Stimulated activated CD8-positive, alpha-beta memory T cell treated with anti-CD3 and anti-CD28 coated beads, Interleukin-15, amount 100 ng/mL, for 4 hours (primary cell): ENCODE measurements at places on chromosomes 5 and 9.

GRCh38 chr9:89471390-89471789, 26.5 kb downstream of the SEMA4D start:
- DNase-seq, result no peak

DNA sequence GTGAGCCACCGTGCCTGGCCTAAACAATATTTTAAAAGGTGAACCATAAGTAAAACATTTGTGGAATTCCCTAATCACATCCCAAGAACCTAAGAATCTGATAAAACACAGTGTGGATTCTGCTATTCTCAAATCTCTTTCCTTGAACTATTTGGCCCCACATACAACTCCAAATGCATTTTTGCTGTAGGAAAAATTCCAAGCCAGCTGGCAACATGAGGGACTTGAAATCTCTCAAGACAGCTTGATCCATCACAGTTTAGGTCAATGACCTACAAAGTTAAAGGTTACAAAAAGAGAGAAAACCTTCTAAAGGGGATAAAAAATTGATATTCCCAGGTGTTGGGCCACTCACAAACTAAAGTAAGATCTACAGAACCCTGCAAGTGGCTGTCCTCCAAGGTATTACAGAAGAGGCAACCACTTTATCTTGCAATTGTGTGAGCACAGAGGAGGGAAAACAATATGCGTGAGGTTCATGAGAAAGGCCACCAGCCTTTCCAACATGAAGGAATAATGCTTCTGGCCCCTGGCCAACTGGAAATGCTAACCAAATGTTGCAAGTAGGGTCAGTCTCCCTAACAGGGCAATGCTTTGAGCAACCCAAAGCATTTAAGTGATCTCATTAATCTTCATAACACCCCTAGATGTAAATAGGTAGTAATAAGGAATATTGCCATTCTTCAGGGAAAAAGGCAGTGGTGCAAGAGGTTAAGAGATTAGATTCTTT, 221.4 kb downstream of the SEMA5A start:
- DNase-seq, result no peak

- DNase-seq, result no peak
Observed at GRCh38 chr5:91302958-91303357, 80.2 kb downstream of the ARRDC3 start.

DNA sequence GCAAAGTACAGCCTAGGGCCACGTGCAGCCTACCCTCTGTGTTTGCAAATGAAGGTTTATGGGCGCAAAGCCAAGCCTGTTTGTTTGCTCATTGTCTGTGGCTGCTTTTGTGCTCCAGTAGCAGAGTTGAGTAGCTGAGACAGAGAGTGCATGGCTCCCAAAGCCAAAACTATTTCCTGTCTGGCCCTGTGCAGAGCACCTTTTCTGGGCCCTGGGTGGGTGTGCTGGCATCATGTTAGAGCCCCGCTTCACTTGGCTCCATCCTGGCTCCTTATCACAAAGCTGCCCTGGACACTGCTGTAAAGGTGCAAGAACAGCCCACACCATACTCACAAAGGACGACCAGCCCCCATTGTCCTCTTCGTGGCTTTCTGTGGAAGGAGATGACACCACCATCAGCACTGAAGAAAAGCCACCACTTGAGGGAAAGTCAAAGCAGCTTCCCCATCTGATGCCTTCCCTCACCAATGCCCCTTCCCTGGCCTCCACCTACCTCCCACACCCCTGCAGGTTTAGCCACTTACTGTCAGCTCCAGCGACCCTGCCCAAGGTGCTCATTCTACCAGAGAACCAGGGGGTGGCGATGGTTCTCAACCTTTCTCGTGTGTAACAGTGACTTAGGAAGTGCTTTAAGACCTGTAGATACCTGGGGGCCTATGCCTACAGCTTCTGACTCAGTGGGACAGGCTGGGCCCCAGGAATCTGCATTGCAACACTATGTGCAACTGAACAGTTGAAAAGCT, 23.4 kb downstream of the LCP2 start:
- no peak for DNase-seq

- DNase-seq, result no peak
Observed at GRCh38 chr5:136636001-136636400, 270.7 kb upstream of the TRPC7 start.

DNA sequence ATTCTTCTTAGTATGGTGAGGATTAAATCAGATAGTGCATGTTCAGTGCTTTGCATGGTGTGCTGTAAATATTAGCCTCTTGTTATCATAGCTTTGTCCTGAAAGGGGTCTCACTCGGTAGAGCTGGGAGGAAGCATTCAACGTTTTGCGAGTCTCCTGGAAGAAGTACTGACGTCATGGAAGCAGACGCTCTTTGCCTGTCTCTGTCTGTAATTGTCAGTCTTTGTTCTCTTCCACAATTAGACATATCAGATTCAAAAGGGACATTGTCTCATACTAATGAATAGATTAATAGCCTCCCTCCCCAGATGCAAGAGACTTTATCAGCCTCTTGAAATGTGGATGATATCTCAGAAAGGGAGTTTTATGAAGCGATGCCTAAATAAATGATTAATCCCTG, 91.8 kb upstream of the CXCL14 start:
- DNase-seq, result no peak

DNA sequence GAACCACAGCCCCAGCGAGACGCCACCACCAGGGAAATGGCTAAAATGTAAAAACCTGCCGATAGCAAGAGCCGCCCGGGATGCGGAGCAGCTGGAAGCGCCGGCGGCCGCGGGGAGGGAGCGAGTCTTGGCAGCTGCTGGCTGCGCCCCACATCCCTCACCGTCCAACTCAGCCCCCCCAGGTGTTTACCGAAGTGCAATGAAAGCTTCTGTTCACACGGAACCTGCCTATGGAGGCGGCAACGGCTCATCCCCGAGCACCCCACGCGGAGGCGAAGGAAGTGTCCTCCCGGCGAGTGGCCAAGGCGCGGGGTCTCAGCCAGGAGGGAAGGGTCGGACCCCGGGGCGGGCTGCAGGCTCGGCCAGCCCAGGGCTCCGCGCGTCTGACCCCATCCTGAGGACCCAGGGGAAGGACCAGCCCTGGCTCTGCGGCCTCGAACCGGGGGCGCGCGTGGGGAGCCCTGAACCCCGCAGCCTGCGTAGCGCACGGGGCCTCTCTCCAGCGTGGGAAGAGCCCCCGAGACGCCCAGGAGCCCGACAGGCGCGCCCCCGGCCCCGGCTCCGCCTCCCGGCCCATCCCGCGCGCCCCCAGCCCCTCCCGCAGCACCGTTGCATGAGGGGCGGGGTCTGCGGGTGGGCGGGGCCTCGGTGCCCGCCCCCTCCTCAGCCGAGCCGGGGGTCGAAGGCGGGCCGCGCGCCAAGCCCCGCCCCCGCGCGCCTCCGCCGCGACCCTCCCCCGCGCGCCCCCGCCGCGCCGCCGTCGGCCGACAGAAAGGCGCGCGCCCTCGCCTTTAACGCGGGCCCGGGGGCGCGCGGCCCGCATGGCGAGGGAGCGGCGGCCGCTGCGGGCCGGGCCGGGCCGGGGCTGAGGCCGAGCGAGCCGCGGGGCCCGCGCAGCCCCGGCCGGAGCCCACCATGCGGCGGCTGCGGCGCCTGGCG, at the start of gene DIPK1B:
TSS of gene DIPK1B (plus strand) at position 822 of the 939 bp plus-strand sequence. CDS start at position 916, 94 bp downstream.
- DNase-seq, result no peak

- no peak for DNase-seq
Observed at GRCh38 chr5:32833663-32834062, 122.5 kb downstream of the NPR3 start.

GRCh38 chr9:137582286-137582860, 3.6 kb upstream of the DPH7 start:
- no peak for DNase-seq

DNA sequence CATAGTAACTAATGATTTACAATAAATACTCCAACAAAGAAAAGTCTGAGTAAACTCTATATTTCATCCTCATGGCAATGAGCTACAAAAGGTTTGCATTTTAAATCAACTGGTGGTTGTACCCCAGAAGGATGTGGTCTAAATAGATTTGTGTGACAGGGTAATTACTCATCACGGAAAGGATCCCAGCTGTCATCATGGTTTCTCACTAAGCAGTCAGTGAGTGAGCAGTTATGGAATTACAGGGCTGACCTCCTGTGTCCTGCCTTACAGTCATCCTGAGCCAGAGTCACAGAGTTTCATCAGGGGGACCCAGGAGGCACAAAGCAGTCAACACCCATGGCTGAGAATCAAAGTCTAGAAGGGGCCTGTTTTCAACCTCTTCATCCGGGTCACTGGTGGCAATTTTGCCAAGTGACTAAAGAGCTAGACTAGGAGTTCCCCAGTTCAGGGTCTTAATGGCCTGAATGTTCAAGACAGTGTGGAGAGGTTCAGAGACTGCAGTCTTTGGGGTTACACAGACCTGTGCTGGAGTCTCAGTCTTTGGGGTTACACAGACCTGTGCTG, 210.7 kb upstream of the SLC24A2 start:
- DNase-seq, result no peak

DNA sequence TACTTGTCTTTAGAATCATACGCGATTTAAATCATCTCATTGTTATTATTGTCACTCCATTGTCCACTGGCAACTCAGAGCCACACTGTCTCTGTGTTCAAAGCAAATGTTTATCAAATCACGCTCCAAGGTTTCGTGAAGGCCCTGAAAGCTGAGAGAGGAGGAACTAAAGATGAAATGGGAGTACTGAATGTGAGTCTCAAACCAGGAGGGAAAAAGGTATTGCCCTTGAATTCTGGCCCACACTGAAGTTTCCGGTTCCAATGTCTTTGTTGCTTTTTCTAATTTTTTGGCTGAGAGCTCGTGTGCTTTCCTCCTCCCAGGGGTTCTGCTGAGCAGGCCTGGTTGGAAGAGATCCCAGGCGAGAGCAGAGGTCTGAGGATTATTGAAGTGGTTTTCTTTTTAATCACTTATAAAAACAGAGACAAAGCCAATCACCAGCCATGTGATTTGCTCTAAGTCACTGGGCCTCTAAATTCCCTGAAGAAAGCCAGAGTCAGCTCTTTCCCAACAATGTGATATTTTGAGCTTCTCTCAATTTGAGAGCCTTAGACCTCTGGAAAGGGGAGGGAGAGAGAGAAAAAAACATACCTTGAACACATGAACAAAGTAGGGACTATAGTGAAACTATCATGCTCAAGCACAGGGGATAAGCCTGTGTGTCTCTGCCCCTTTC, 420.8 kb upstream of the GRAMD2B start:
- no peak for DNase-seq

DNA sequence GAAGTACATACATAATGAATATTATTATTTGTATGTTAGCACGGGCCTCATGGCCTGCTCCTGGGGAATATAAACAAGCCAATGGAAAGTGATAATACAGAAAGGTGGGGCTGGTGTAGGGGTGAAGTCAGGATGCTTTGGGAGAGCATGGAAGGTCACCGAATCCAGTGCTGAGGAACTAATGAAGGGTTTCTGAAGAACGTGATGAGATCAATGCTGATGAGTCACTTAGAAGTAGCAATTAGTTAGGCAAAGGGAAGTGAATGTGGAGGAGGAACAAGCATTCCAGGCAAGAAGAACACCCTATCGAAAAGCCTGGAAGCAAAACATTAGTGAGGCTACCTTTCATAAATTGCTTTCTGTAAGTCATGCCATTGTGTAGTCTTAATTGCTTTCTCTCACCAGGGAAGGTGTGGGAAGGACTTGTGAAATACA, 2.1 kb downstream of the ANXA1 start:
- DNase-seq, result no peak

- no peak for DNase-seq
Observed at GRCh38 chr5:58849921-58850667, 267.2 kb downstream of the RAB3C start.

GRCh38 chr9:4886698-4887097, 94.0 kb downstream of the RCL1 start:
- no peak for DNase-seq

DNA sequence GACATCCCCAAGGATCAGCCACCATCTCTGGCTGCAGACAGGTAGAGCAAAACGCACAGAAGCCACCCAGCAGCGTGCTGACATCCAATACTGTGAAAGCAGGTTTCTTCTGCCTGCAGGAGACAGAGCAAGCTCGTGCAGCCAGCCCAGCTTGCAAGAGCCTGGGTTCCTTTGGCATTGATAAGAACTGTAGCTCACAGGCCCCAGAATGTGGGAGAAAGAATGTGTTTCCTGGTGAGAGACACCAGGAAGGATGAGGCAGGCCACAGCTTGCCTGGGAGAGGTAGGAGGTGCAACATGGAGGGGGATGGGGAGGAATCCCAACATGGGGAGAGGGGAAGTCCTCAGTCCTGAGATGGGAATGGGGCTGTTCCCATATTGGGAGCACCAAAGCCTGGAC, 34.0 kb upstream of the ARAP3 start:
- DNase-seq, result no peak

GRCh38 chr5:17918373-17919104, 284.3 kb downstream of the TAF11L14 start:
- no peak for DNase-seq

GRCh38 chr9:96382175-96382574, 1.3 kb downstream of the SLC35D2 start:
- no peak for DNase-seq

GRCh38 chr9:107355394-107355793, 72.3 kb downstream of the RAD23B start:
- DNase-seq, result no peak

- DNase-seq, result no peak
Observed at GRCh38 chr5:84859056-84859455, 474.4 kb upstream of the EDIL3 start.

GRCh38 chr5:170168797-170169196, 63.1 kb downstream of the FOXI1 start:
- no peak for DNase-seq

GRCh38 chr5:141488591-141489561, at the start of gene PCDHGC5:
PCDHGC5 (plus strand) TSS chr5:141489081; CDS start chr5:141489241, 160 bp downstream.
- DNase-seq, result no peak

GRCh38 chr5:112304743-112305142, 114.3 kb downstream of the EPB41L4A start:
- no peak for DNase-seq

- DNase-seq, result no peak
Observed at GRCh38 chr5:58459146-58460001, 512 bp downstream of the PLK2 start.

DNA sequence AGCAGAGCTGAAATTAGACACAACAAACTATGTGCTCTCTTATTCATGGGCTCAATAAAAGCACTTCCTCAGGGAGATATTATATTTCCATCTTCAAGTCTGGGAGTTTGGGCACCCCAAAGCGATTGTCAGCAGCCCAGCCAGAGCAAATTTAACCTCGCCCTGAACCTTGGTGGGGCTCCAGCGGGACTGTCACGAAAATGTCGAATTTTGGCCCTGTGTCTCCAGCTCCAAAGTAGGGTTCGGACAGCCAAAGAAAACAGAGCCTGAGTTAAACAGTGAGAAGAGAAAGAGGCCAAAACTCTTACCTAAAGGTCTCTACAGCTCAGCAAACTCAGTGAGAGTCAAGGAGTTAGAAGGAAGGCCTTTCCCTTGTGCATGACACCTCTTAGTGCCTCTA, 432.9 kb downstream of the SPATA31D1 start:
- DNase-seq, result no peak

DNA sequence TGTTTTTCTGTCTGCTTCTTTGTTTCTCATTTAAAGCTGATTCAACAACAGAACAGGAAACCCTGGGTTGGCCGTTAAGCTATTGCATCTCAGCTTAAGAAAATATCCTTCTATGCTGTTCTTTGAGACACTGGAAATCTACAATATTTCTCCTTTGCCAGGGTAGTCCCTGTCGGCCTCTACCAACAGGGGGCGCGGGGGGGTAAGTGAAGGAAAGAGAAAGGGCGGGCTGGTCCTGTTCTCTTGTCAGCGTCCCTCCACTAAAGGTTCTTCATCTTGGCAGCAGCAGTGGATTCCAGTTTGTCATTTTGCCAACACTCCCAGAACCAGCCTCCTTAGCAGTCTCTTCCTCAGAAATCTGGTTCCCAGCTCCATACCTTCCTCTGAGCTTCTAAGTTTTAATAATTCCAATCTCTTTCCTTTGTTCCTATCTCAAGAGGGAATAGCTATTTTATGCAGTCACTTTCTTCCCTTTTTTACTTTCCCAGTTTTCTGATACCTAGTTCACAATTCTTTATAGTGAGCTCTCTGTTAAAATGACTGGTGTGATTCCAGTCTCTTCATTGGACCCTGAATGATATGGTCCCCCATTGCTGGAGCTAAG, 222.3 kb downstream of the GLIS3 start:
- no peak for DNase-seq
